ENCODE measurements at places on chromosomes 16 and 17. TPM values are rescaled to one million over a fixed set of nuclear protein-coding genes. Genes with fewer than 3 reads are reported as not detected.
A peak's percentile ranks its signal among the peaks of the same experiment; 100 is the strongest.

DNA sequence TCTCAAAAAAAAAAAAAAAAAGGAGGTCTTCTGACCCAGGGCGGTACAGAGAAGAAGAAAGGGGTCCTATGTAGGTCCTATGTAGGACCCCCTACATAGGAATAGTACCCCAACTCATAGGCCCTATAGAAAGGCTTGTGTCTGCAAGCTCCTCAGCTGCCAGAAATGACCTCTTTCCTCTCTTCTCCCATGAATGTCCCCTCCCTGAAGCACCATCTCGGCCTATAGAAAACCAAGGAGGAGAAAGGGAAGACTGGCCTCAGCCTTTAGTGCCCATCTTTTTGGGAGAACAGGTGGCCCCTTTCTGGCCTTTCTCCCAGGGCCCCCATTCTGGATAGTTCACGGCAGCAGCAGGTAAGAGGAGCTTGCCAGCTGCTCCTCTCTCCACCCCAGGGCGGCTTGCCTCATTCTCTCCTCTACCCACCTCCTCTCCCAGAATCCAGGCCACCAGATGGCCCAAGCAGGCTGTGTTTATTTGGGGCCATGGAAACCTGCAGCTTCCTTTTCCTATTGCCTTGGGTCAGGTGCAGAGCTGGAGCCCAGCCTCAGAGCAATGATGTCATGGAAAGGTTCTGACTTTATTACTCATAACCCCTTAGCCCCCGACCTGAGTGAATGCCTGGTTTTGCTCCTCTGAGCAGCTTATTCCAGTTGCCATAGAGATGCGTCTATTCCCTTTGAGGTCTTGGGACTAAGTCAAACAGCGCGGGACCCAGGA is 1.6 kb upstream of the MRPL58 start:
- H3K36me3 ChIP-seq: peaks cover 9% of the 10 kb centered on the region
- no peak overlapping the region for H3K4me3 ChIP-seq
- peaks cover 18% of the 10 kb centered on the region for H3K4me1 ChIP-seq

DNA sequence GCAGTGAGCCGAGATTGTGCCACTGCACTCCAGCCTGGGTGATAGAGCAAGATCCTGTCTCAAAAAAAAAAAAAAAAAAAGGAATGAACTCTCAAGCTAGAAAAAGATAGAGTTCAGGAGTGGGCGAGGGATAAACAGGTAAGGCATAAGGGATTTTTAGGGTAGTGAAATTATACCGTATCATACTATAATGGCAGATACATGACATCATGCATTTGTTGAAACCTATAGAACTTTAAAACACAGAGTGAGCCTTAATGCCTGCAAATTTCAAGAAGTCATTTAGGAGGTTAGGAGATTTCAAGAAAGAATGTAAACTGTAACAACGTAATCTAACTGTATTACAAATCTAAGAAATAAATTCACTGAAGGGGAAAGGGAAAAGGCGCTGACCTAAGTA is 20.4 kb downstream of the SKAP1 start:
- H3K4me1 ChIP-seq: no peaks in the 10 kb centered on the region
- no peak overlapping the region for H3K4me3 ChIP-seq
- DNase-seq: no peak

DNA sequence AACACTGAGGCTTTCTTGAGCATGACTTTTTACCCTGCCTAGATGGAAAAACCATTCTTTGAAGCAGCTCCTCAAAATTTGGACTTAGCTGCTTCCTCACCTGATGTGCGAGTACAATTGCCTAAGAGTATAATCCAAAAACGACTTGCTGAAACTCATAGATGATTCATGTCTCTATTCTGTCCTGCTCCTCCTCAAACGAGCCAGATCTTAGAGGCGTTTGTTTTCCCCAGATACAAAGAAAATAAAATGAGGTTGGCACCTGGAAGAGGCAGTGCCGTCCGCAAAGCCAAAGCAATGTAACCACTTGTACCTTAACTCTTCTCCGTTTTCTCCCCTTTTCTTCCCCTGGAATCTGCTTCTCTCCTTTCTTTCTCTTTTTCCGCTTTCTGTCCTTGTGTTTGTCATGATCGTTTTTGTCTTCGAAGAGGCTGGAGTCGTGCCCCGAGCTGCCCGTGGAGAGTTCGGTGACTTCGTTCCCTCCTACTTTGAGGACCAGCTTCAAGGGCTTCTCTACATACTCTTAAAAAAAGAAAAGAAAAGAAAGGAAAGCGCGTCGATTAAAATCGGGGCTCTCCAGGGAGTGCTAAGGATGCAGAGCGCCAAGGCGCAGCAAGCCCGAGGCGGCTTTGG is 895 bp downstream of the BRD7 start:
- peaks cover 4% of the 10 kb centered on the region for H3K27me3 ChIP-seq
- H3K4me1 ChIP-seq: peaks cover 15% of the 10 kb centered on the region
- H3K4me3 ChIP-seq: peak overlapping the region; percentile 87
- H3K36me3 ChIP-seq: peaks cover 46% of the 10 kb centered on the region

GRCh38 chr17:29079887-29080286 is 36.9 kb downstream of the PIPOX start:
- H3K27ac ChIP-seq: no peak overlapping the region
- no peaks in the 10 kb centered on the region for H3K27me3 ChIP-seq
- no peak for DNase-seq
- no peak overlapping the region for H3K4me3 ChIP-seq

Gene SMTNL2
- total RNA-seq: not detected

Gene NXPH3
- 0.13 TPM for total RNA-seq

- no peak for DNase-seq
- no peaks in the 10 kb centered on the region for H3K27me3 ChIP-seq
- peaks cover 73% of the 10 kb centered on the region for H3K4me1 ChIP-seq
- H3K4me3 ChIP-seq: no peak overlapping the region
These were observed 3.2 kb downstream of the GNPTG start for GRCh38 chr16:1354815-1355540.

DNA sequence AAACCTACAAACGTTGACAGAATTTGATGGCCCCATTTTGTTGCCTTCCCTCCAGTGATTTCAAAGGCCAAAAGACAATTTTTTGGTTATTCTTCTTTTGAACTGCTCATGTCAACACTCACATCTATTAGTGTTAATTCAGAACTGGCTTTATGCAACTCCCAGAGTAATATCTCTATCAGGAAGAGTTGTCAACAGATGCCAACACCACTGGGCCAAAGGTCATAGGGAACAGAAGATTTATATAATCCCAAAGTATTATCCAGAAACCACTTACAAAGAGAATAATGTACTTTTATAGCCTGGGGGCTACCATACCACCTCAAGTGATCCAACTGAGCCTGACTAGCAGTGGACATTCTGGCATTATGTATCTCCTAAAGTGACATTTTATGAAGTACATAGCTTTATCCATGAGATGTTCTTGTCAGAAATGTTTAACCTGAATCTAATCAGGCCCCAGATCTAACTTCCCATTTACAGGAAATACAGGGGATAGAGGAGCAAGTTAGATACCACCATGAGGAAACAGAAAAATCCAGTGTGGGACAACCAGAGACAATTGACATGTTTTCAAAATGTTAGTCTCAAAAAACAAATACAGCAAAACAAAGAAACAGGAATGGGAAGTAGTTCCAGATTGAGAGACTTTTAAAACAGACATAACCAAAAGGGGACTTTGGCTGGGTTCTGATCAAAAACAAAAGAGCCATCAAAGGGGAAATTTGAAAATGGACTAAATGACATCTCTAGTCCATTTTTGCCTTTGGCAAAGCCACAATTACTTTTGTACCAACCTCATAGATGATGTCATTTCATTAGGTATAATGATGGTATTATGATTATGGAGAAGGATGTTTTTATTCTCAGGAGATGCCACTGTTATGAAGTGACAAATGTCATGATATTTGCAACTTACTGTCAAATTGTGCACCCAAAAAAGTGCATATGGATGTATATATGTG is 18.5 kb downstream of the FAM117A start:
- no peak overlapping the region for H3K27ac ChIP-seq
- peaks cover 86% of the 10 kb centered on the region for H3K36me3 ChIP-seq
- H3K27me3 ChIP-seq: no peaks in the 10 kb centered on the region
- DNase-seq: no peak
- H3K4me3 ChIP-seq: no peak overlapping the region

DNA sequence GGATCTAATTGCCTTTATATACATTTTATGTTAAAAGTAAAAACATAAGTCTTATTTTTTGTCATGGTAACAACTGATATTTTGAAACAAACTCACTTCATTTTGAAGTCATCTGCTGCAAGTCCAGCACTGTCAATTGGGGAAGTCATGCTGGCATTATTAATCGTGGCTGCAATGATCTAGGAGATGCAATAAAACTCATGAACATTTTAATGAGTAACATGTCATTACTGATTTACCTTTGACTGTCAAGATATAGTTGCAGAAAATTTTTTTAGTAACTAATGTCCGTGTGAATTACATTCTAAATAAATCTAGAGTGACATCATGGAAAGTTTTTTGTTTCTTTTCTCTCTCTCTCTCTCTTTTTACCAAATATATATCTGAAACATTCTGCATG is 17.3 kb upstream of the KRT24 start:
- H3K27me3 ChIP-seq: peaks cover 6% of the 10 kb centered on the region
- no peak for DNase-seq
- H3K36me3 ChIP-seq: no peaks in the 10 kb centered on the region
- no peak overlapping the region for H3K4me3 ChIP-seq
